GOT3 (cell line): ENCODE measurements at places on chromosomes 2 and 18.

DNA sequence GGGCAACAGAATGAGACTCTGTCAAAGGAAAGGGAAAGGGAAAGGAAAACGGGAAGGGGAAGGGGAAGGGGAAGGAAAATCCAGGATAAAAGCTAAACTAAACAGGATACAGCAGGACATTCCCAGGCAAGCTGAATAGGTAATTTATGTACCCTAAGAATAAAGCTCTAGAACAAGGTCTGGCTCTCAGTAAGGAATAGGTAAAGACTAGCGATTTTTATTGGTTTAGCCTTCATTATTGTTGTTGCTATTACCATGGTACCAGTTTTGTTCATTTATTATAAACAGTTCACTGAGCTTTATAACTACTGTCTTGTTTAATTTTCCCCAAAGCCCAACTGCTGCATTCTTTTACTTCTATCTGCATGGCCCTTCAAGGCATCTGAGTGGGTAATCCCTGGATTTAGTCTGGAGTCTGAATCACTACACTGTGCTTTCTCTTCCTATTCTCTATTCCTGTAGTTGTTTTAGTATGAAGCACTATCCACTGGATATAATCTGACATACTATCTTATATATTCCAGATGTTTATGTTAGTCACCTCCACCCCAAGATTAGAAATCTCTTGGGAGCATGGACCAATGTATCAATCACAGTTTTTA lies 127.1 kb upstream of the TANK start:
- DNase-seq = no peak

GRCh38 chr2:207468488-207468887 lies 61.3 kb upstream of the CREB1 start:
- no peak for DNase-seq

DNA sequence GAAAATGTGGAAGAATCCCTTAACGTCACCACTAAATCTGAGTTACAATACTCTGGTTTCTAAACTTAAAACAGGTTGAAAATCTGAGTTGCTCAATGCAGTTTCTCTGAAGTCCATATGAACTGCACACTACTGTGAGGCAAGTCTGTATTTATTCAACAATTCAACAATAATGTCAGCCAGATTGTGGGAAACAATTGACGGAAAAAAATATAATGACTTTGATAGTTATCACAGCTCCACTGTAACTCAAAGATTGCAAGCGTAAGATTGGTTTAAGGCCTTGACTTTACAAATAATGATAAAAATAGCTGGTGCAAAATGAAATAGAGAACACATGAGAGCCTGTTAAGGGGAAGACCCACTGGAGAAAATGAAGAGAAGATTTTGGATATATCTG lies 219.4 kb upstream of the CCDC150 start:
- DNase-seq = no peak

DNA sequence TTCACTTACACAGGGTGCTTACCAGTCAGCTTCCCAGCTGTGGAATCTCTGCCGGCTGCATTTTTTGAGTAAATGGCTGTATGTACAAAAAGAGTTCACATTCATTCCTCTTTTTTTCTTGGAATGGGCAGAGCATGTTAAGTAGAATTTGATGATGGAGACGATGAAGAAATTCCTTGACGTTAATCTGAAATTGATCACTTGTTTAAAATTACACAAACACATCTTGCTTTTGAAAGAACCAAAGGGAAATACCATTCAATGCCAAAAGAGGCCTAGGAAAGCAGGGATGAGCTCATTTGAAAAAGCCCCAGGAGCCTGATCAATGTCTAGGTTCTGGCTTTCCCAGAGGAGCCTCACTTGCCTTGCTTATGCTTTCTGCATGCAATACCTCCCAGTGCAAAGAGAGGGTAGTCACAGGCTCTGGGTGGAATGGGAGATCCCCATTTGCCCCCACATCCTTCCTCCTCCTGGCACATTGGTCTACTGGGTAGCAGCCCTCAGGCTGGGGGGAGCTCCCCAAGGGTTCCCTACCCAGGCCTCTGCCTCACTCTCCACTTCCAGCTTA lies 12.3 kb upstream of the SMAD7 start:
- no peak for DNase-seq

GRCh38 chr18:63067939-63068338 lies 251.6 kb downstream of the BCL2 start:
- DNase-seq = no peak

GRCh38 chr2:96116424-96116878 lies at the start of gene ADRA2B:
ADRA2B (minus strand) TSS chr2:96116571; CDS start chr2:96116149, 422 bp downstream.
- no peak for DNase-seq

- no peak for DNase-seq
Observed at GRCh38 chr2:117481608-117482007, 332.9 kb upstream of the DDX18 start.

- DNase-seq = no peak
Observed at GRCh38 chr18:8949206-8949605, 153.3 kb upstream of the NDUFV2 start.

DNA sequence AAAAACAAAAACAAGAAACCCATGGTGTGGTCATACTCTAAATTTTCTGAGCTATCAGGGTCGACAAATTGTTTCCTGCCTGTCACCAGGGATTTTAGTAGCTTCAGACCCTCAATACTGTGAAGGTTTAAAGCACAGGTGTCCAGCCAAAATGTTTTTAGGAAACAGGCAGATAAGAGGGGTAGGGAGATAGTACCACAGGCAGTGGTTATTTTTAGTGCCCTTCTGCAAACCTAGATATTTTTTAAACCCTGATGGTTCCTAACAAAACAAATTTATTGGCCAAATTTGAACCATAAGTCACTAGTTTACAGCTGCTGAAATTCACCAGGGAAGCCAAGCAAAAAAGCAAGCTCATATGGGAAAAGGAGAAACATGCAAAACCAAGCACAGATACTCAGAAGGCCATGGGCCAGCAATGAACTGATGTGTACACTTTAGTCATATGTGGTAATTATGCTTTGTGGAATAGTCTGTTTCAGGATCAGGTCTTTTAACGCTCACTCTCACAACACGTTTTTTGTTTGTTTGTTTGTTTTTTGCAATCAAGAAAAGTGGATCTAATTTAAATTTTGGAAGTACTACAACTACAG lies 156.8 kb upstream of the STK17B start:
- DNase-seq = no peak
